MCF 10A (cell line): ENCODE measurements at places on chromosomes 13 and 19. TPM values are rescaled to one million over a fixed set of nuclear protein-coding genes. Genes with fewer than 3 reads are reported as not detected.

TMEM38A gene
- total RNA-seq: 2.1 and 4.5 TPM in 2 replicates

KLF5 gene
- total RNA-seq: 197 and 226 TPM in 2 replicates

URAD gene
- not detected in 2 replicates for total RNA-seq

SMAD9 gene
- 0.98 and 1.6 TPM in 2 replicates for total RNA-seq
